ENCODE measurements at places on chromosomes 3 and 15. TPM values are rescaled to one million over a fixed set of nuclear protein-coding genes. Genes with fewer than 3 reads are reported as not detected.
A peak's percentile ranks its signal among the peaks of the same experiment; 100 is the strongest.

Gene FMN1
- total RNA-seq, result 5.3 TPM

Gene PPM1L
- total RNA-seq, result 6.3 TPM

Gene ASB14
- not detected for total RNA-seq

- no peaks in the 10 kb centered on the region for H3K36me3 ChIP-seq
- no peak for DNase-seq
- H3K27me3 ChIP-seq, result no peaks in the 10 kb centered on the region
- no peak overlapping the region for H3K4me3 ChIP-seq
- H3K27ac ChIP-seq, result no peak overlapping the region
Observed at GRCh38 chr3:38003371-38003816, 12.8 kb downstream of the VILL start.

GRCh38 chr3:129020691-129021090 is 19.6 kb downstream of the EFCC1 start:
- H3K27me3 ChIP-seq, result peaks cover 8% of the 10 kb centered on the region
- no peak overlapping the region for H3K27ac ChIP-seq
- no peak overlapping the region for H3K4me3 ChIP-seq
- peaks cover 5% of the 10 kb centered on the region for H3K4me1 ChIP-seq
- no peaks in the 10 kb centered on the region for H3K36me3 ChIP-seq

- peak overlapping the region; percentile 87 for H3K27ac ChIP-seq
- H3K27me3 ChIP-seq, result no peaks in the 10 kb centered on the region
- peaks cover 25% of the 10 kb centered on the region for H3K4me1 ChIP-seq
Observed at GRCh38 chr15:44726568-44727484, 9.5 kb upstream of the TRIM69 start.

Gene TGFBR2
- 39.9 TPM for total RNA-seq

Gene HDGFL3
- total RNA-seq, result 91.9 TPM

Gene SKOR1
- not detected for total RNA-seq

Gene SAMD7
- not detected for total RNA-seq

- no peak overlapping the region for H3K27ac ChIP-seq
- H3K36me3 ChIP-seq, result peaks cover 35% of the 10 kb centered on the region
- H3K4me1 ChIP-seq, result peaks cover 4% of the 10 kb centered on the region
- no peak overlapping the region for H3K4me3 ChIP-seq
Observed at GRCh38 chr3:197242784-197243432, 55.5 kb downstream of the DLG1 start.

Gene GUCA1C
- not detected for total RNA-seq

GRCh38 chr3:19002606-19003005 is 145.7 kb upstream of the KCNH8 start:
- no peaks in the 10 kb centered on the region for H3K4me1 ChIP-seq
- no peak for DNase-seq
- no peak overlapping the region for H3K27ac ChIP-seq
- no peaks in the 10 kb centered on the region for H3K36me3 ChIP-seq

Gene CHL1
- total RNA-seq, result not detected

DNA sequence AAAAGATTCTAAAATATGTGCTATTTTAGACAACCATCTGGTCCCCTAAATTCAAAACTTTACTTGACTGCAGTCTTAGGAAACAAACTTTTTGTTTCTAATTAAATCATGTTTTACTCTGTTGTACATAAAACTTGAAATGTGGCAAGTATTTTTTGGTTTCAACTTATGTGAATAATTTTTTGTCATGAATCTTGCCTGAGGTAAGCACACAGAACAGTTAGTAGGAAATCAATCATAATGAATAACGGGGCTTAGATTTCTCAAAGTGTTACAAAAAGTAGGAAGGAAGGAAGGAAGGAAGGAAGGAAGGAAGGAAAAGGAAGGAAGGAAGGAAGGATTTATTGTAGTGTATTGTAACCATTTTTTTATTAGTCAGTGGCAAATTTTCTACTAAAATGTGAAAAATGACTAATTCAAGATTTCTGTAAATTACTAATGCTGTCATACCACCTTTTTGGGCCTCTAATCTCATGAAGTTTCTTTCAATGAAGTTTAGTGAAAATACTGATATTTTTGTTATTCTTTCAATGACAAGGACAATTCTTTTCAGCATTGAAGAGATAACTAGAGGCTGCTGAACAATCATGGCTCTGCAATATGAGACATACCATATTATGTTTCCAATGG is 1689.2 kb downstream of the OTOL1 start:
- no peak overlapping the region for H3K4me3 ChIP-seq
- H3K36me3 ChIP-seq, result no peaks in the 10 kb centered on the region
- no peak overlapping the region for H3K27ac ChIP-seq
- H3K4me1 ChIP-seq, result no peaks in the 10 kb centered on the region
- H3K27me3 ChIP-seq, result no peaks in the 10 kb centered on the region

Gene PLA2G4E
- not detected for total RNA-seq

GRCh38 chr3:72270072-72270681 is 485.2 kb upstream of the PROK2 start:
- peak overlapping the region; percentile 1 for H3K27ac ChIP-seq
- H3K27me3 ChIP-seq, result peaks cover 9% of the 10 kb centered on the region
- no peak overlapping the region for H3K4me3 ChIP-seq

Gene ILDR1
- not detected for total RNA-seq
